Brain (organoid and tissue), 16 donors: ENCODE measurements at places on chromosomes 7 and 10.

GRCh38 chr10:3281941-3282673, 109.5 kb upstream of the PITRM1 start:
- no peak for DNase-seq

GRCh38 chr7:54596747-54597146, 54.6 kb downstream of the VSTM2A start:
- DNase-seq = no peak

DNA sequence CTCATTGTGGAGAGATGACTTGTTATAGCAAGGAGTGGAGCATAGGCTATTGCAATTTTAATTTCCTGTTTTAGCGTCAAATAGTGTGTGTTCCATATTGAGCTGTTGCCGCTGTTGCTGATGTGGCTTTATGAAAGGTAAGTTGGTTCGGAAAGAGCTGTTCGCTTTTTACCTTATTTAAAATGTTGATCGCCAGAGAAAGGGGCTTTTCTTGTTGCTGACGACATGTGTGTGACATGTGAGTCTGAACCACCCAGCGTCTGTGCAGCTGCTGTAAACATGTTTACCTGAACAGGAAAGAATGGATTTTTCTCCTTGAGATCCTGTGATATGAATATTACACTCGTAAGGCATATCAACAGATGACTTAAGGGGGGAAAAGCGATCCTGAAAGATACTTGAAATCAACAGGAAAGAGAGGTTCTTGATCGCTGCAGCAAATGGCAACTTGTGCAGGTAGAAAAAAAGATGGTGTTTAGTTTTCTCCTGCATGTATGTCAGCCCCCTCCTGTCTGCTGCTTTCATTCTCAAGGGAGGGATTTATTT, 2.5 kb downstream of the ZEB1 start:
- peak; percentile 49 for DNase-seq

DNA sequence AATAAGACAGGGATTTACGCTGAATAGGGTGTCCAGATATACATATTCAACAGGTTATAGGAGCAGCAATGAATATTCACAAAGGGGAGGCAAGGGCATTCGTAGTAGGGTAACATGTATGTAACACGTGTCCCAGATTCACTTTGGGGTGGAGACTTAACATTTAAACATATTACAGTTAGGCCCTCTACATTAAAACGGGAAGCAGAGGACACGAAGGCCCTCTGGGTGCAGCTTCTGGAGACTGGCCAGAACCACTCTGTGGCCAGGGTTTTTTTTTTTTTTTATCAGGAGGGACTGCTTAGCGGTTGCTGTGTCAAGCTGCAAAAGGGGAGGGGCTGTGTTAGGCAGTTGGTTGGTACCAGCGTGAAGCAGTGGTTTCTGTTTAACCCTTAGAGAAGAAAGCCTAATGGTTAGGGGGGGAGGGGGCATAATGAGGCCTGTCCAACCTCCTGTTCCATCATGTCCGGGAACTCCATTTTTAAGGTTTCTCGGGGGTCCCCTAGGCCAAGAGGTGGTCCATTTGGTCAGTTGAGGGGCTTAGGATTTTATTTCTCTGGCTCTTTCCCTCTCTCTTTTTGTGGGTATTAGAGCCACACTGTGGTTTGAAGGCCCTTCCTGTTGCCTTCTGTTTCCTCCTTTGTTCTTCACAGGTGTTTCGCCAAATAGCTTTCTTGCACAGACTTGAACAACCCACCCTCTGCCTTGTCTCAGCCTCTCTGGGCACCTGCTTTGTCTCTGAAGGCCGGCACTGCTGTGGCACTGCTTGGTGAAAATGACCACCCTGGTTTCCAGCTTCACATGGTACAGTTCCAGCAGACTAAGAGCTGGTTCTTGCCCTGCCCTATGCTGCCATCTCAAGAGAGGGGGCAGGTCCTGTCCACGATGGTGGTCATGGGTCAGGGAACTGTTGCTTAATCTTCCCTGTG, 26.4 kb downstream of the PRF1 start:
- DNase-seq = no peak

GRCh38 chr7:72925546-72926120, 738 bp downstream of the POM121 start:
- peak; percentile 24 for DNase-seq
